ENCODE measurements at places on chromosomes 3 and 15.

DNA sequence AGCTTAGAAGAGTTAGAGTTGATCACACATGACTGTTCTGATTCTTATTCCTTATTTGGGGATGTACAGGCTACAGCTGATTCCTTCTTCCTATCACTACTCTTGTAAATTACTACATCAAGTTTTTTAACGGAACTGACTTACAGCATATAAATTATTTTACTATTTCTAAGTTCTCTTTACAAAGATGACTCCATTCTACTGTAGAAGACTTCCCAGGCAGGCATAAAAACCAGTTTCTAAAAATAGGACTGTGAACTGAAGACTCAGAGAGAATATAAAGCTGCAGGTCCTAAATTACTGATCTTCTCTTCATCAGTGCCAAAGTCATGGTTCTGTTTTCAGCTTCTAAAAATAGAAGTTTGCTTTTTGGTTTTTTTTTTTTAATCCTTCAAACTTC is 38.9 kb downstream of the ANO10 start:
- no peak for DNase-seq

DNA sequence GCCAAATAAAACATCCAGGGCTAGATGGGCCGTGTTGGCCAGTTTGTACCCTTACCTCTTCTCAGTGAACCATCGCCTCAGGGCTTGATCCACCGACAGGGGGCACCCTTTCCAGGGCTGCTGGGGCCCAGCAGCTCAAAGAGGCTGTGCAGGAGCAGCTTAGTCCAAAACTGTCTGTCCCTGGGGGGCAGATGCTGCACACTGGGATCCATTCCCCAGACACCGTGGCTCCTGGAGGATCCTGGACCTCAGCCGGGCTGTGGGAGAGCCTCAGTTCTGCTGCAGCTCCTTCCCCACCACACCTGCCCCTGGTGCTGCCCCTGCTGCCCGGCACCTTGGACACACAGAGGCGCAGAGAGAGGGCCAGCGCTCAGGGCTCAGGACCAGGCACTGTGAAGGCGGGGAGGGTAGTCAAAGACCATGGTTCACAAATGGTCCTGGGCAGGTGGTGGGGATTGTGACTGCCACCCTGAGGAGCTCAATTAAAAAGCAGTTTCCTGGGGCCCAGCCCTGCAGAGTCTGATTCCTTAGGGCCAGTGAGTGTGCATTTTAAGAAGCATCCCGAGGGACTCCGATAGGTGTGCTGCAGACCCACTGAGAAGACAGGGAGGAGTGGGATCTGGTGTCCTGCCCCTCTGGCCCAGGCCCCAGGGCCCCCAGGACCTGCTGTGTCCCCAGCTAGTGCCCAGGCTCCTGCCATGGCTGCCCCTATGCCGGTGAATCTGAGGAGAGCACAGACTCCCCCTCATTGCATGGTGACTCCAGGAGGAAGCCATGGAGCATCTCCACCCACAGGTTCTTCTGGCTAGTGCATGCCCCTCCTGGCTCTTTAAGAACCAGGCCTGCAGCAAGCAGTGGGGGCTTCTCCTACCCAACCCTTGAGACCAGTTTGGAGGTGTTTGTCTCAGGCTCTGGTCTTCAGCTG is 86.5 kb upstream of the PRR20G start:
- DNase-seq: peak; percentile 30

- DNase-seq: no peak
Measured at GRCh38 chr15:87736401-87736800, 520.1 kb downstream of the NTRK3 start.

DNA sequence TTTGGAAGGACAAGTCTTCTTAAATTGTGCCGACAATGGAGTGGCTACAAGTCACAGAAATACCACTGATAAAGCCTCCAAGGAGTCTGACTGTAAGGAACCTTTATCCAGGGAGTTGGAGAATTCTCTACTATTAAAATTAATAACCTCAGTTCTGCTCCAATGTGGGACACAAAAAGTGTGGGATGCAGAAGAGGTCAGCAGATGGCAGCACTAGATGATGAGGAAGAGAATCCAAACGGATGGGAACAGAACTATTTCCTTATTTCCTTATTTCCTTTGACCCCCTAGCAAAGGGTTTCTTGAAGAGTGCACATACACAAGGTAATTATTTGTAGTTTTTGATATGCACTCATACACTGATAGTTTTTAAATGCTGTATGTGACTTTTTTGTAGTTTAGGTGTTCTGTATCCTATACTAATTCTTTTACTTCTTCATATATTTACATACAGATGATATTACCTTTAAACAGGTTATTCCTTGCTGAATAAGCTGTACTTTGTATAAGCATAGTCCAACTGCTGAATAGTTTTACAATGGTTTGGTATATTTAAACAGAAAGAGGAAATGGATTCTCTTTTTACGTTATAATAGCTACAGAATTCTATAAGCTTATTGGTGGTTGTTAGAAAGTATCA is 25.6 kb upstream of the NLGN1 start:
- DNase-seq: no peak

DNA sequence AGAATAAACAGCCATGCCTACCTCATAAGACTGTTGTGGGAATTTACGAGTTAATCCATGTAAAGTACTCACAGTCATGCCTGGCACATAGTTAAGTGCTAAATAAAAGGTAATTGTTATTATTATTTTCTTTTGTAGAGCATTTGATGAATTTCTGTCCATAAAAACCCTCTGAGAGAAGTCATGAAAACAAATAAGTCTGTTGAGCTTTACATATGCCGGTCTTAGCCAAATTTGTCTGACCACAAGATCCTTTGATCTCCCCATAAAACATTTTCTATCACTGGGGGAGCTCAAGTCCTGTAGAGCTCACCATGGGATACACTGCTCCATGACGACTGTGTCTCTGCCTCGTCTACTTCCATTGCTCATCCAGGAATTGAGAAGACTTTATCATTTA is 114.0 kb downstream of the MAGI1 start:
- no peak for DNase-seq

- no peak for DNase-seq
Measured at GRCh38 chr3:23819599-23820360, 14.0 kb downstream of the UBE2E1 start.

GRCh38 chr15:53911431-53911830 is 66.8 kb upstream of the UNC13C start:
- no peak for DNase-seq

GRCh38 chr3:14915636-14916222 is 31.7 kb upstream of the NR2C2 start:
- peak; percentile 56 for DNase-seq

GRCh38 chr3:120536642-120537041 is 59.5 kb upstream of the NDUFB4 start:
- DNase-seq: no peak

- DNase-seq: peak; percentile 4
Measured at GRCh38 chr15:68375716-68376220, 56.2 kb downstream of the ITGA11 start.

DNA sequence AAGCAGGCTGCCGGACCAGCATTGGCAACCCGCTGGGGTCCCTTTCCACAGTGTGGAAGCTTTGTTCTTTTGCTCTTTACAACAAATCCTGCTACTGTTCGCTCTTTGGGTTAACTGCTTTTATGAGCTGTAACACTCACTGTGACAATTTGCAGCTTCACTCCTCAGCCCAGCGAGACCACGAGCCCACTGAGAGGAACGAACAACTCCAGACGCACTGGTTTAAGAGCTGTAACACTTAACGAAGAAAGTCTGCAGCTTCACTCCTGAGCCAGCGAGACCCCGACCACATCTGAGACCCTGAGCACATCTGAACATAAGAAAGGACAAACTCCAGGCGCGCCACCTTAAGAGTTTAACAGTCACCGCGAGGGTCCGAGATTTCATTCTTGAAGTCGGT is 10.7 kb upstream of the CCR4 start:
- DNase-seq: no peak

DNA sequence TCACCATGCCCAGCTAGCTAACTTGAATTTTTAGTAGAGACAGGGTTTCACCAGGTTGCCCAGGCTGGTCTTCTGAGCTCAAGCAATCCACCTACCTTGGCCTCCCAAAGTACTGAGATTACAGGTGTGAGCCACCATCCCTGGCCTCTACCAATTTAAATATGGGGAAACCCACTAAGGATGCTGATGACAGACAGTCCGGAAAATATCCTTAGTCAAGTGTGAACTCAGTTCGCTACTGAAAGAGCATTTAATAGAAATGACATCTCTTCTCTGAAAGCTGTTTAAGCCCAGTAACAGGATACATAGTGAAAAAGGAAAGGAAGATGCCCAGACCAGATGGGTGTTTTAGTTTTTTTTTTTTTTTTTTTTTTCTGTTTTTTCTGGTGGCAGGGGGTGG is 7.7 kb upstream of the GRAMD2A start:
- DNase-seq: no peak

DNA sequence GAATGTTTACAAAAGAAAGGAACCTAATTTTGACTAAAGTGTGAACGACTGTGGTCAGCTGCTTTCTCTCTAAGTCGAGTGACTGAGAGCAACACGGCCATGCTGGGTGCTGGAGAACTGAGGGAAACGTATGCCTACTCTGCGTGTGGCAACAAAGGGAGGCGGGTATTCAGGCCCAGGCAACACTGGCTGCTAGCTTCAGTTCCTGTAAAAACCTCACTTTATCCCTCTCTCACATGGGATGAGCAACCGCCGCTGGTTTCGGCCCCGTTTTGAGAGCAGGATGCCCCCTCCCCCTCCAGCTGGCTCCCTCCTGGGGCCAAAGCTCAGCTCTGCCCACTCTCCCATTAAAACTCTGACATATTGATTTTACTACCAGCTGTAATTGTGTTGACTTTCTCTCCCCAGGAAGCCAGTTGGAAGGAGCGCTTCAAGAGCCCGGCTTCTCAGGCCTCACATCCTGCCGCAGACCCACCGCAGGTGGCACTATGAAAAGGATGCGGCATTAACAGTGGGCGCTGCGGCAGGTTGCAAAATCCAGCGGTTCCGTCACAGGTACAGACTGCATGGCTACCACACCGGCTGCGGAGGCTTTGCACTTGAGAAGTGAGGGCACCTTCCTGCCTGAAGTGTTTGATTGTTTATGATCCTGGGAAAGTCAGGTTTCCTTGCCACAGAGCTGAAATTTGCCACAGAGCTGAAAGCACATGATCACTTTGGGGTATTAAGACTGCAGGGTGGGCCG is 12.7 kb downstream of the PLXND1 start:
- DNase-seq: peak; percentile 85

DNA sequence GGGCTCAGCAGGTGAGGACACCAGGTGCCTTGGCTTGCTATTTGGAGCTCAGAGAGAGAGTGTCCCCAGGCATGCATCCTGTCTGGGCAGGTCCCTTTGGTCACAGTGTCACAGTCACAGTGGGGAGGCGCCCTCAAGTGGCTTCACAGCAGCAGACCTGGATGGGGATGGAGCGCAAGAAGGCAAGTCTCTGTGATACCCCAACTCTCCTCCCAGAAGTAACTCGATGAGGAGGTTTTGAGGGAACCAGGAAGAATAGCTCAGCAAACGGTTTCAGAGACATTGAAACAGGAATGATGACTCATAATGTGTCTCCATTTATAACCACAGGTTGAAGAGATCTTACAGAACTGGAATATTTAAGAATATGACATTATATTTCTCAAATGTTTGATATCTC is 66.5 kb upstream of the SH3GL3 start:
- DNase-seq: peak; percentile 69

DNA sequence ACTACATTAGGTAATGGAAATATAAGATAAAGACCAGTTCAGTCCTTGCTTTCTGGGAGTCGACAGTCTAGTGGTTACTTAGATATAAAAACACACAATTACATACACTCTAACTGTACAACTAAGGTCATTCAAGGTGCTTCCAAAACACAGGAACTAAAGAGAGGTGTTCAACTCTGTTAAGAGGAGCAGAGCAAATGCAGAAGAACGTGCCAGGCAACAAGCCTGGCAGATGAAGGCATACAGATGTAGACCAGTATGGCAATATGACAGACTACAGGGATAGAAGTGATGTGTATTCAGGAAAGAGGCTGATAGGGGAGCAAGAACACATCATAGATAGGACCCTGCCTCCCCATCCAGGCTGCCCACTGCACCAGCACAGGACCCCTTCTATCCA is 78.3 kb downstream of the CBLB start:
- no peak for DNase-seq

DNA sequence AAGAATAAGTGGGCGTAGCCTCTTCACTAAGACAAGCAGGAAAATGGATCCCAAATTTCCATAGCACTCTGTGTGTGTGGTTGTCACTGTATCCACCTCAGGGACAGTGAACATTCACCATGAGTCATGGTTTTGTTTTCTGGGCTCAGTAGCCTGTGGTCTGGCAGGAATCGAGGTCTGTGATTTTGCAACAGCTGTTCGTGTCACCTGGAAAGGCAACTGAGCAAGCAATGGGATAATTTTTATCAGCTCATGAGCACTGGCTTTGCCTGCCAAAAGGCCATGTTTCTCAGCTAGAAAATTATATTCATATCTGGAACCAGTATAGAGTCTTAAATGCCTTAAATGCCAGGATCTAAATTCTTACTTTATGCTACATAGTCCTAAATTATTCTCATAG is 60.9 kb downstream of the STRIT1 start:
- no peak for DNase-seq

DNA sequence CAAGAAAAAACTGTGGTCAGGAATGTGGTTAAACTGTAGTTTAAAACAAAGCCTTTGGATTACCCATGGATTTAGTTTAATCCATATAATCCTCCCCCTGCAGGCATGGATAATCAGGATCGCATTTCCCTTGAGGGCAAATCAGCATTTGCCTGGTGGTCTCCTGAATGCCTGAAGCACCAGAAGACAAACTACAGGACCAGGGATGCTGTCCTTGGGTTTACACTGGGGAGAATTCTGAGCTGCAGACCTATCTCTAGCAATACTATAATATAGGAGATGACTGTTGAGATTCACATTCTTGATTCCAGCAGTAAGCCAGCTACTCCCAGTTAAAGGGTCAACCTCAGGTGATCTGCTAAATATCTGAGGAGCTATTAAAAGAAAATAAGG is 10.6 kb downstream of the PIK3CB start:
- DNase-seq: no peak

DNA sequence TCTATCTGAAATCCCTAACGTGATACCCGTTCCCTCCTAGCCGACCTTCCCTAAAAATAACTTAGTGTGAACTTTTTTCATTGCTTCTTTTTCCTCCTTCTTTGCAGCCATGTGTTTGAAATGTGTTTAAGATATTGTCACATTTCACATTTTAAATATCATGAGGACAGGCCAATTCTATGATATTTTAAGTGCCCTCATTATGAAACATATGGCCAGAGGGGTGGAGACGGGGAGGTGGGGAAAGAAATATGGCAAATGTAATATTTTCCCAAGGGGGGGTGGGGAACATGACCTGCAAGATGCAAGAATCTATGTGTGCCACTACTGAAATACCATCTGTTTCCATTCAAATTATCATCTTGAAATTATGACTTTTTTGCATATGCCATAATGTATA is 1039.2 kb downstream of the AGBL1 start:
- no peak for DNase-seq

DNA sequence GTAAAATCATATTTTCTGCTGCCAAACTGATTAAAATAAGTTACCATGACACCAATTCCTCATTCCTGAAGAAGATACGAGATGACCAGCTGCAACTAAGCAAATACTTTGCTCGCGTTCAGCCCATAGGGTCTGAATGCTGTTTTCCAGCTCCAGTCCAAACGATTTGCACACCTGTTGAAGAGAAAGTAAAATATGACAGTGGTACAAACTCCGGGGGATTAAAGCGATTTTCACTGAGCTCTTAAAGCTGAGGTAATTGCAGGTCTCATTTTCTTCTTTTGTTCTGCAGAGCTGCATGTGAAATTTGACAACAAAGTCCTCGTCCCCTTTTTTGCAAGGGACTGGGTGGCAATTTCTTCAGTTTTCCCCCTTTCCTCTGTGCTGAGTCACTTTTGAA is 118.4 kb downstream of the NR2F2 start:
- no peak for DNase-seq
